ENCODE measurements at places on chromosomes 7 and 10.

GRCh38 chr10:102227050-102227449, 951 bp downstream of the ELOVL3 start:
- no peak for DNase-seq

DNA sequence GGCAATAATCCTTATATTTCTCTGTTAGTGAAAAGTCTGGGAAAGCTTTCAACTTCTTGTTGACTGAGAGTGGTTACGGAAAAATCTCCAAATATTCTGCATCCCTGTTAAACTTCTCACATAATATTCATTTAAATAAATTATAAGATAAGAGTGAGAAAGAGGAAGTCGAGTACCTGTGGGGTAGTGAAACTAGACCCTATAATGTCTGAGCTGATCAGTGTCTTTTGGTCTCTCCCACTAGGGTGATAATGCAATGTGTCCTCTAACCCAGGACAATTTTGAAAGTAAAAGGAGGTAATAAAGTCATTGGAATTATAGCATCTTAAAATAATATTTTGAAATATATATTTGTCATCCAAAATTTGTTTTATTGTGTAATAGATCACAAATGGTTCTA, 2.1 kb upstream of the AGR3 start:
- DNase-seq, result no peak

DNA sequence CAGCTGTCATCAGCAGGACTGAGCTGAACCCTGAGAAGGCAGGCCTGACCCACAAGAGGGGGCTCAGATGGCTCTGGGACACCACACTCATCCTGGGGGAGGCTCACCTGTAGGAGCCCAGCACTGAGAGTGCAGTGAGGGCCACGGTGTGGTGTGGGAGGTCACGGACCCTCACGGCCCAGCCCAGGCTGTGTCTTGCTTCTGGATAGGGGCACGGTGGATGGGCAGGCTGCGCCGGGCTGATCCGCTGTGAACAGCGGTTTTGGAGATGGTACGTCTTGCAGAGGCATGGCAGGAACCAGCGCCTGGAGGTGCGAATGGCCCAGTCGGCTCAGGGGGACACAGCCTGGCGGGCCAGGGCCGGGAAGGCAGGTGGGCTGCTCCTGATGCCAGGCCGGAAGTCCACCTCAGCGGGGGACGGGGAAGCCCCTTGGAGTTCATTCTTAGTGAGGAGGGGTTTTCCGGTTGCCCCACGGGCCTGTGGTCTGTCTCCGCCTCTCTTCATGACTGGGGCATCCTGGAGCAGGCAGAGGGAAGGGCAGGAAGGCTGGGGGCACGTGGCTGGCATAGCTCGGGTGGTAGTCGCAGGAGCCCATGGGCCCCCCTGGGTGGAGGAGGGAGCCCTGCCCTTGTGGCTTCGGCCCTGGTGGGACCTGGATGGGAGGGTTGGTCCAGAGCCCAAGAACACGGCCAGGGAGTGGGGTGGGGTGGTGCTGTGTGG, 112.5 kb downstream of the UNCX start:
- DNase-seq, result no peak

DNA sequence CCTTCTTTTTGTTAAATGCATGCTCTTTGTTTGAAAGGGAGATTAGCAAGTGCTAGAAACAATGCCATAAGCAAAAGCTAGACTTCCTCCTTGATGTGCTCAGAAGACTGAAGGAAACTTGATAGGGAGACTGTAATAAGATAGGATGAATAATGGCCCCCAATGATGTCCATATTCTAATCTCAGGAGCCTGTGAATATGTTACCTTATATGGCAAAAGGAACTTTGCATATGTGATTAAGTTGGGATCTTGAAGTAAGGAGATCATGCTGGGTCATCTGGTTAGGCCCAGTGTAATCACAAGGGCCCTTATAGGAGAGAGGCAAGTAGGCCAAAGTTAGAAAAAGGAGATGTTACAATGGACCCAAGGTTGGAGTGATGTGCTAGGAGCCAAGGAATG, 13.6 kb upstream of the LIPM start:
- DNase-seq, result peak; percentile 37

- DNase-seq, result no peak
Measured at GRCh38 chr7:123865517-123866117, 20.6 kb downstream of the HYAL4 start.

DNA sequence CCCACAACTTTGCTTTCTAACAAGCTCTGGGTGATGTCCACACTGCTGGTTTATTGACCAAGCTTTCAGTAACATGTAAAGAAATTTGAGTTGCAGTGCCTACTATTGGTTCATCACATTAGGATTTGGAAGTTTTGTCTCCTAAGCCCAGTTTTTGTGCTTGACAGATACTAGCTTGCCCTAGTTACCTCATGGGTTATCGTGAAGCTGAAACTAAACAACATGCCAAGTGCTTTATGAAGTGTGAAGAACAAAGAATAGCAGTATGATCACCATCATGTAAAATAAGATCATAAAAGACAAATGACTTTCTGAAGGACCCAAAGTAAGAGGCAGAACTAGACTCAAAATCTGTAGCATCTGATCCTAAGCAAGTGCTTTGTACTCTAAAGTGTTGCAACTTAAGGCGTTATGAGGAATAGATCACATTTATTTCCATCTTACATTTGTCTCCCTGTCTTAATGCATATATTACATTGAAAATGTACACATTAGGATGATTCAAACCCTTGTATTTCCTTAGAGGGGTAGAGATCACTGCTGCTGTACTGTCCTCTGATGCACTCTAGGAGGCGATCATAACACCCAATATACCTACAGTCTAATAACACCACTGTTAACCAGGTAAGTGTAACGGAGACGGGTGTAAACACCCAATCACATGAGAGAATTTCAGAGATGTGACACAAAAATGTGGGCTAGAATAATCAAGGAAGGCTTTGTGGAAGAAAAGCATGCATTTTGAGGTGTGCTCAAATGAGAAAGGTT, 71.3 kb downstream of the NRCAM start:
- DNase-seq, result no peak

- DNase-seq, result no peak
Measured at GRCh38 chr7:148456351-148456750, 134.2 kb upstream of the C7orf33 start.

- no peak for DNase-seq
Measured at GRCh38 chr10:63600540-63600939, 79.3 kb downstream of the REEP3 start.

DNA sequence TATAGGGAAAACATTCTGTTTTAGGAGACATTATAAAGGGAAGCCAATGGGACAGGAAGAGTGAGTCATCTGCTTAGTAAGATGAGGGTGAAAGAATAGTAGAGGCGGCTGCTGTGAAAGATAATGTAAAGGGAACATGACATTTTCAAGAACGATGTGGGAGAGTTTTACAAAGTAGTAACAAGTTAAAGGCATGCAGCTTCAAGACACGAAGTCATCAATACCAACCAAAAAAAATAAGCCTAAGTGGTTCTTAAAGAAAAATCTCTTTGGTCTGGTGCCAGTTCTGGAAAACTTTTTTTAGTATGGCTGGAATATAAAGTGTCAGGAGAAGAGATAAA, 6.1 kb downstream of the GSTO1 start:
- no peak for DNase-seq

- no peak for DNase-seq
Measured at GRCh38 chr7:116353647-116354046, 143.3 kb downstream of the TES start.

DNA sequence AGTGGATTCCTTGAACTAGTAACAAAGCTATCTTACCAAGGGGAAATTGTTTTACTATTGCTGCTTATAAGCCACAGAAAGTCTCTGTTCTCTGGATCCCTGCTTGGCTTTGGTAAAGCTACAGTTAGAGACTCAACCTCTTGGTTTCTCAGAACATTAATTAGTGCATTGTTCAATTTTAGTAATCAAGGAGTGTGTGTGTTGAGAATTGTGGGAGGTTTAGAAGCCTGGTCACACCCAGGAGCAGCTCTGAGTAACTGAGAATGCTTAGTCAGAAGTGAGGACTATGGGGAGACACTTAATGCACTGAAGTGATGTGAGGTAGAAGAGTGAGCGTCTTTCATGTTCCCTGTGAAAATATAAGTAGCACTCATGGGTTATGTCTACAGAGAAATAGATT, 8.2 kb upstream of the ACTA2 start:
- DNase-seq, result no peak

- DNase-seq, result no peak
Measured at GRCh38 chr10:70557876-70558275, 44.7 kb downstream of the PRF1 start.

GRCh38 chr10:44956717-44957706, 2.6 kb upstream of the RASSF4 start:
- no peak for DNase-seq

DNA sequence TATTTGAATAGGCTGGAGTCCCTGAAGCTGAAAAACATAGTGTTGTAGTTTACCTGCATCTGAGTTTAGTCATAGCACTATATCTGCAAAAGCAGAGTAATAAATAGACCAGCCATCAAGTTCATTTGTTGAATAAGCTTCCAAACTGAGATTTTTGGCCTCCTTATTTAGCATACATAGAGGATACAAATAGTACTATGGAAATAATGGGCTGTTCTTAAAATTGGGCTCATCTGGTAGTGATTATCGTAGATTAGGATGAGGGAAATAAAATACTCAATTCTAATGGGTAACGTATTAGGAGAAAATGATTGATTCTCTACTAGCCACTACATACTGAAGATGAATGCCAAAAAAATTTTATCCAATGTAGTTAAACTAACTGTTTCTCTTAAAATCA, 41.4 kb upstream of the TMEM196 start:
- DNase-seq, result no peak

GRCh38 chr7:158603773-158604755, 16.4 kb upstream of the PTPRN2 start:
- no peak for DNase-seq

GRCh38 chr10:30902621-30903396, 128.9 kb downstream of the ZNF438 start:
- no peak for DNase-seq

DNA sequence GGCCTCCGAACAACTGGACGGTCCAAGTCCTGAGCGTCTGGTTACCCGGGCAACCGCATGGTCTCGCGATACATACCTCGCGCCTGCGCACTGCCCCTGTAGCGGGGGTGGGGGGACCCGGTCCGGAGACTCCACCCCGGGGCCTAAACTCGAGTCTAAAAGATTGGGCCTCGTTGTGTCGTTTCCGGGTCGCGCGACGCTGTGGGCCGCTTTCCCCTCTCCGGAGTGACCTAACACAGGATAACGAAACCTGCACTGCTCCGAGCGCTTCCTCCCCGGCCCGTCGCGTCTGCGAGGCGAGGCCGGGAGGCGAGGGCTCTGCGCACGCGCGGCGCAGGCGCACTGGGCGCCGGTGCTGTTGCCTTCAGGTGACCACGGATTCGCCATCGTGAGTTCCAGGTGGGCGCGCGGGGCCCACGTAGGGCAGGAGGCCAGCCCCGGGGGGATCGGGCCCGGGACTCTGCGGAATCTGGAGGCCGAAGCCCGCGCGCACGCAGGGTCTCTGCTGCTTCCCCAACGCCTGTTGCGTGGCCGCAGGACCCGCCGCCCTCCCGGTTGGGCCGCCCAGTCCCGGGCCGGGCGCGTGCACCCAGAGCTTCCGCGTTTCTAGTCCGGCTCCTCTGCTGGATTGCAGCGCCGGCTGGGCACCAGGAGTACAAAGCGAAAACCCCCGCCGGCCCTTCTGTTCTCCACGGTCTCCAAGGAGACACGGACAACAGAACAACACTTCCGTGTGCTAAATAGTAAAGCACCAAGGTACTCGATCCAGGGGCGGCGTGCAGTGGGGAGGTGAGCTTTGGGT, at the start of gene RPP38:
RPP38 (plus strand) TSS at position 345 of the 802 bp plus-strand sequence. CDS start 5,960 bp downstream, outside the sequence.
- peak; percentile 74 for DNase-seq

DNA sequence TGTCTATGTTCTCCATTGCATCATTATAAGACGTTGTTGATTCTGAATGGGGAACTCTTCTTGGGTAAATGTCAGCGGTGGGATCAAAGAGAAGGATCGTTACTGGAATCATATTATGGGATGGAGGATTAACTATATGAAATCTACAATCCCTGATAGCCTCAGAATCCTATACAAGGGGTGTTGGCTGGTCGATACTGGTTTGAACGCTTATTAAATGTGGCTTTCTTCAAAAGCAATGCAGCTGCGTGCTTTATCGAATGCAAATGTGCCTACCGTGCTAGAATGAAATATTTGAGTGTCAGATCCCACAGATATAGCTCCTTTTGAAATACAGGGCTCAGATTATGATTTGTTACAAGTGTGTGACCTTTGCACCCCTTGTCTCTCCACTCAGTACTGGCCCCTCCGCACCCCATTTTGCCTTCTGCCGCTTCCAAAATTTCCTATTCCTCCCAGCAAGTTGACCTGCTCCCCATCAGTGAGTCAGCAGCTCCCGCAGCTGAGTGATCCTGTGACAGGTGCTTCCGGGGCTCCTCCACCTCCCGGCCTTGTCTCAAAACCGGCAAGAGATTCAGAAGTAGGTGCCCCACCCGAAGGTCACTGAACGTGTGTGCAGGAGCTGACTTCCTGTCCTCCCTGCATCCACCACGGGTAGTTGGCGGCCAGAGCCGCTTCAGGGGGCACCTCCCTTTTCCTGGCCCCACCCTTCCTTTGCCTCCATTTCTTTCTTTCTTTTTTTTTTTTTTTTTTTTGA, 76.6 kb downstream of the PTPRE start:
- DNase-seq, result no peak

DNA sequence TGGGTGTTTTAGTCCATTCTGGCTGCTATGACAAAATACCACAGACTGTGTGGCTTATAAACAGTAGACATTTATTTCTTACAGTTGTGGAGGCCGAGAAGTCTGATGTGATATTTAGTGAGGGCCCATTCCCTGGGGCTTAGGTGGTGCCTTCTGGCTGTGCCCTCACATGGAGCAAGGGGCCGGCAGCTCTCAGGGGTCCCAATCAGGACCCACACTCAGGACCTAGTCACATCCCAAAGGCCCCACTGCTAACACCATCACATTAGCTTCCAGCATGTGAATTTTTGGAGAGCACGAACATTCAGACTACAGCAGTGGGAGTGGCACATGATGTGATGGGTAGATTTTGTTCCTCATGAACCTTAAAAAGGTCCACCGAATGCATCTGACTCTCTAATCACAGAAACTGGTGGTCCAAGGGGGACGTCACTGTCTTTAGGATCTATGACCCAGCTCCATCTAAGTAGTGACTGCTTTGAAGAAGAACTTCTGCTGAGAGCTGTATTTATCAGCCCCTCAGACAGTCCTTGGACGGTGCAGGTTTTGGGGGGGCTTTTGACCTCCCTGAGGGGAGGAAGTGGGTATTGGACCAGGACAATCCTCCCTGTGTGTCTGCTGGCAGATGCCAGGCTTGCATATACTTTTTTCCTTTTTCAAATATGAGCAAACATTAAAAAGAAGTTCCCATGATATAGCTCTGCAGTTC, 154.5 kb upstream of the ZNF32 start:
- DNase-seq, result no peak

- no peak for DNase-seq
Measured at GRCh38 chr7:110677405-110677804, 413.5 kb upstream of the LRRN3 start.

GRCh38 chr7:99955247-99955646, 20.6 kb downstream of the AZGP1 start:
- no peak for DNase-seq

GRCh38 chr10:88528201-88528600, 54.9 kb downstream of the RNLS start:
- DNase-seq, result no peak

- no peak for DNase-seq
Measured at GRCh38 chr10:73131301-73131700, 21.0 kb downstream of the NUDT13 start.

- DNase-seq, result peak; percentile 81
Measured at GRCh38 chr7:151808400-151809145, 68.3 kb downstream of the PRKAG2 start.

- DNase-seq, result no peak
Measured at GRCh38 chr10:28872587-28873165, 195.4 kb downstream of the BAMBI start.

- no peak for DNase-seq
Measured at GRCh38 chr7:80089366-80089765, 45.3 kb upstream of the GNAI1 start.

GRCh38 chr7:21256310-21256877, 171.5 kb upstream of the SP4 start:
- DNase-seq, result peak; percentile 33
